Fibroblast of villous mesenchyme (primary cell): ENCODE measurements at places on chromosomes 4 and X.

DNA sequence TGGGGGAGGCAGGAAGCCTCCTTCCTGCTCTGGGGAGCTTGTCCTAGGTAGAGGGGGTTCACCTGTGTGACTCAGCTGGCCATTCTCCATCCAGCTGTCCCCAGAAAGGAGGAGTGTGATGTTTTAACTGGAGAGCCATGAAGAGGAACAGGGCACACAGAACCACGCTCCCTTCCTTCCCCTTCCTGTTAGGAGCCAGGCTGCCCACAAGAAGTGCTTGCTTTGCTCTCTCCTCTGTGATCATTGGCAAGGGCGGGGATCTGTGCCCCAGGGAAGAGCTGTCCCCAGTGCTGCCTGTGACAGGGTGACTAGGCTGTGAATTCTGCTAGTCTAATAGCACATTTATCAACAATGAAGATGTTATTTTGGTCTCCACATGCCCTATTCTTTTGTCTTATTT is 169.6 kb upstream of the GATB start:
- DNase-seq, result no peak

- DNase-seq, result no peak
These were observed 614.6 kb upstream of the CPEB2 start for GRCh38 chr4:14387647-14388046.

- peak; percentile 10 for DNase-seq
These were observed 296.1 kb downstream of the TLL1 start for GRCh38 chr4:166169111-166169510.

- DNase-seq, result peak; percentile 10
These were observed 255.1 kb upstream of the GPRIN3 start for GRCh38 chr4:89562746-89563145.

DNA sequence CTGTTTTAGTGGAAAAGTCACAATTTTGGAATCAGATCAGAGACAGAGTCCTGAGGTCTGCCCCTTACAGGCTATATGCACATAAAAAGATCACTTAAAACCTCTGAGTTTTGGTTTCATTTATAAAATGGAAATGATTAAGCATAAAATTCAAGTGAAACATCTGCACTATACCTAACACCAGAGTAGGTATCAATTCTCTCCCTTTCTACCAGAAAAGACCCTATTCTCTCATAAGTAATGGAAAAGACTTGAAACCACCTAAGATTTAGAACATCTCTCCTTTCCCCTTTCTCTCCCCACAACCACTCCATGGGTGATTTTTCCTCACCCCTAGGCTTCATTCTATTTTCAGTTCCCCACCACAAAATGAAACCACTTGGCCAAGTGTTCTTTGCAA is 907 bp downstream of the LHFPL1 start:
- DNase-seq, result no peak

DNA sequence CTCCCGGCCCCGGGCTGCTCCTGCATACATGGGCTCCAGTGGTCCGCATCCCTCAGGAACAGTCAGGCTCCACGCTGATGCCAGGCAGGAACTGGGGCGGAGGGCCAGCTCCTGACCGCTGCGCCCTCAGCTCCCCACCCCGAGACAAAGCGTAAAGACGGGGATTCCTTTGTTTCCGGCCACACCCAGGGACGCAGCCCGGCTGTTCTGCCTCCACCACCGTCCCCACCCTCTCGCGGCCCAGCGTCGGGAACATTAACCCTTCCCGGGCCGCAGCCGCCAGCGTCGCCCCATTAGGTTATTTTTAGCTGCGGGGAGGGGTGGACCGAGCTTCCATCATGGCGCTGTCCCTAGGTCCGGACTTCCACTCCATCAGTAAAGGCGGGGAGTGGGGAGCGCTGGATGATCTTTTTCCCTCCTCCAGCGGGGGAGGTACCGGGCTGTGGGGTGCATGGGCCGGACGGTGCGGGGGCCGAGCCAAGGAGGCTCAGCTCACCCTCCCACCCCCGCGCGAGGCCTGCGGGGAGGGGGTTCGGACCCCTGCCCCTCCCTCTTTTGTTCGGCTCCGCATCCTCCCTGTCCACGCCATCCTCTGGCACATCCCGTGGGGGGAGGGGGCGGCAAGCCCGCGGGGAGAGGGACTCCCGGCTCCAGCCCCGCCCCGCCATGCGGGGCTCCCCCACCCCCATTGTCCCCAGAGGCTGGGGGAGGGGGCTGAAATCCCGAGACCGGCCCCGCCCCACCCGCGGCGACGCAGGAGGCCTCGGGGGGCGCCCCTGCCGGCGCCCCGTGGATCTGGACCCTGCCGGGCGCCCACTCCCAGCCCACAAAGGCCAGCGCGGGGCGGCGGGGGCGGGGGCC is 5.3 kb downstream of the CRMP1 start:
- DNase-seq, result no peak

DNA sequence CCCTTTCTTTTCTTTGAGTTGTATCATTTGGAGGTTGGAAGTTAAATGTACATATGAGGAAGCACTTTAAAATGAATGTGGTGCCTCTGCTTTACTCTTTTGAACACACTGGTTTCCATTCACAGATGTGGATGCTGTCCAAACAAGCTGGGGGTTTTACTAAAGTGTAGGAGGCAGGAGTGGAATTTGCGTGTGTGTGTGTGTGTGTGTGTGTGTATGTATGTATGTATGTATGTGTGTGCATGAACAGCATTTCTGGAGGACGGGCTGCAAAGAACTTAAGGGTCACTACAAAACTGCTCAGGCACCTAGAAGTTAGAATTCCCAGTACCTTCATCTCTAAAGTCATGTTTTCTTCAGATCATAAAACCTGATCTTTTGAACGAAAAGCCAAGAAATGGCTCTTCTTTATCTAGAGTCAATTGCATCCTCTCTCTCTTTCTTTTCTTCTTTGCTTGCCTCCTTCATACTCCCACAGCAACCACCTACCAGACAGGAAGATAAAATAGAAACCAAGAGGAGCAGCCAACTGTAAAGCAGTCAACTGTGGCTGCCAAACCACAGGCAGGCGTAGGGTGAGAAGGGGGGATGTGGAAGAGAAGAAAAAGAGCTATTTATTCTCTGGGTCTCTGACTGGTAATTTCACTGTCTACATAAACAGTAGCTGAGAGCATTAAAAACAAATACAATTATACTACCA is 177.0 kb upstream of the RASGEF1B start:
- DNase-seq, result no peak

GRCh38 chr4:139146926-139147629 is 29.9 kb downstream of the ELF2 start:
- DNase-seq, result no peak

- peak; percentile 42 for DNase-seq
These were observed 37.8 kb downstream of the CYTL1 start for GRCh38 chr4:4981427-4981826.

DNA sequence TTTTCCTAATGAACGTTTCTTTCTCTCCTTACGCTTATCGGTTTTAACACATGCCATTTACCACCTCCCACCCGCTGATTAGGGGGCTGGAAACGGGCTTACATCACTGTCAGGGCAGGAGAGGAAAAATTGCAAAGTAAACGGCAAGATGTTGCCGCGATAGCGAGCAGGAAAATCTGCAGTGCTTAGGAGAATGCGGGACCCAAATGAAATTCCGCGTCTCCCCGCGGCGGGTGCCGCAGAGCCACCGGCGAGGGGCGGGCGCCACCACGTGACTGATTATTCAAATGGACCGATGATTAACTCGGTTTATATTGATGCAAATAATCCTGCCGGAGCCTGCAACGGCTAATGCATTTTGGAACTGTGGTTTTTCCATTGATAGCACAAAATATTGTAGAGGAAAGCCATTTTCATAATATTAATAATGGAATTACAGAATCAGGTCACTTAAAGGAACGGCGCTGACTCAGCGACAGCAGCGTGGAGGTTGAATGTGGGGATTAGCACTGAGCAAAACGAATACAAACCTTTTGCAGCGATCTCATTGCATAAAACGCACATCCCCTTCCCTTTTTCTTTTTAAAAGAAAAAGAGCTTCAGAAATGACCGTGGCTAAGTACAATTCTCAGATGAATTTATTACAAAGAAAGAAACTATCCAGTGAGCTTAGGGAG is 224.2 kb downstream of the STIM2 start:
- peak; percentile 3 for DNase-seq

GRCh38 chrX:65873385-65873784 is 166.5 kb downstream of the VSIG4 start:
- DNase-seq, result no peak

- DNase-seq, result no peak
These were observed 15.9 kb downstream of the NSD2 start for GRCh38 chr4:1887052-1887451.

DNA sequence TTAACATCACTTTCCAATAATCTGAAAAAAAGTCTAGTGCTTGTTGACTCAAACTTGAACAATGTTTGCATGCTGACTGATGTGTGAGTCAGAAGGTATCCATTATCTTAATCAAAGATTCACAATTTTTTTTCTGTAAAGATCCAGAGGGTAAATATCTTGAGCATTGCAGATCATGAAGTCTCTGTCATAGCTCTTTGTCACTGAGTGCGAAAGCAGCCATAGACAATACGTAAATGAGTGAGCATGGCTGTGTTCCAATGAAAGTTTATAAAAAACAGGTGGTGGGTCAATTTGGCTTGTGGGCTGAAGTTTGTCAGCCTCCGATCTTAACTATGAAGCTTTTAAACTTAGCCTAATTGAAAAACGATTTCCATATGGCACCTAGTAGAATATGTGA is 37.7 kb downstream of the NHS start:
- peak; percentile 59 for DNase-seq

DNA sequence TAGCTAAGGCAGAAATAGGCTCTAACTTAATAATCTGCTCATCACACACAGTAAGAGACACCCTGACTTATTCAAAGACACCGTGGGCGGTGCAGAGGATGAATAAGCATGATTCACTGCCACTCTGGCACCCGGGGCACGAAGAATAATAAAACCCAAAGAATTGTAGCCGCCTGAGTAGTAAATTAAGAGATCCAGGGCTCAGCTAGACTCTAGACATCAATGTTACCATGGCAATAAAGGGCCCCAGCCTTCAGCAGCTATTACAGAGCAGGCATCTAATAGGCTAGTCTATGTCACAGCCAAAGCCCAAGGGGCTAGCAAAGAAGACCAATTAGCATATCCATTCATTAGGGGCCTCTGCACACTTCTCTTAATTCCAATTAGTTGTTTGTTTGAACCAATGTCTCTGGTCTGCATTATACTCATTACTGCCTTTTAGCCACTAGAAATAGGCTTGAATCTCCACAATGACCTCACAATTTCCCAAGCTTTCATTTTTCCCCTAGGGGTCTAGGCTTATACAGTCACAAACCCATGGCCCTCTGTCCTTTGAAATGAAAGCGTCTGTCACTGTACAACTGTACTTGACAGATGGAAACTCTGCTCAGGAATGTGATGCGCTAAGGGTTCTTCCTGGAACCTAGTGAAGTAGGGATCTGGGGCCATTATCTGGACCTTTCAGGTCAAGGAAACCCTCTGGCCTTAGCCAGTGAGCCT is 3.0 kb upstream of the ATP1B4 start:
- no peak for DNase-seq

DNA sequence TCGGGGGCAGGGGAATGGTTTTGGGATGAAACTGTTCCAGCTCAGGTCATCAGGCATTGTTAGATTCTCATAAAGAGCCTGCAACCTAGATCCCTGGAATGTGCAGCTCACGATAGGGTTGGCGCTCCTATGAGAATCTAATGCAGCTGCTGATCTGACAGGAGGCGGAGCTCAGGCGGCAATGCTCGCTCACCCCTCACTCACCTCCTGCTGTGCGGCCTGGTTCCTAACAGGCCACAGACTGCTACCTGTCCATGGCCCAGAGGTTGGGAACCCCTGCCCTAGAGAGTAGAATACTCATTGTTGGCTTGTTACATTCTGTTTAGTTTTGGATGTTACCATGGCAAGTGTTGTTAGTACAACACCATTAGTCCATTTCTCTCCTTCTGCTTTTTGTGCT is 40.8 kb upstream of the STX18 start:
- no peak for DNase-seq

- DNase-seq, result no peak
These were observed 453.9 kb downstream of the PDHA2 start for GRCh38 chr4:96293806-96294205.

GRCh38 chr4:18815081-18815778 is 793.7 kb upstream of the LCORL start:
- no peak for DNase-seq

DNA sequence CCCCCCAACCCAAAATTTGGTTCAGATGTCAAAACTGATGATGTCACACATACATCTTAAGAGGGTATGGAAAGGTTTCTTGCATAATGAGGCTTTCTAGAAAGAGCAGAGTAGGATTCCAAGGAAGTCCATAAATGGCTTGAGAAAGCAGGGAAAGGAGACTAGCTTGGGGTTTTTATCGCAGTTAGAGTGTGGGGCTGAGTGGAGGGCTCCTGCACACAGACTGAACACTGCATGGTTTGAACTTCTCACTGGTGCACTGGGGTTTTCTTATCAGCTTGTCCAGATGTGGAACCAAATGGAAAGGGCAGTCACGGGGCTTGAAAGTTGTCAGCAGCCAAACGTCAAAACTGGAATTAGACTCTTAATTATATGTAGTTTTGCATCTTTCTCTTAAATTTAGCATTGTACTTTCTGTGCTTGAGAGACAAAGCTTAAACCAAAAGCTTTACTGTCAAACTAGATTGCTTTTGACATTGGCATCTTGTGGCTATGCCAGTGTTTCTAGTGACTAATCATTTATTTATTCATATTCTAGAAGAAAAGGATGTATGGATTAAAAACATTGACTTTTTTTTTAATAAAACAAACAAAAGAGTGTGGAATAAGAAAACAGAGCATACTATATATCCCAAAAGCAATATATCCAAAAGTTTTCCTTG is 78.3 kb upstream of the STIM2 start:
- peak; percentile 23 for DNase-seq

GRCh38 chrX:15512401-15512965 is 11.9 kb downstream of the BMX start:
- peak; percentile 13 for DNase-seq

DNA sequence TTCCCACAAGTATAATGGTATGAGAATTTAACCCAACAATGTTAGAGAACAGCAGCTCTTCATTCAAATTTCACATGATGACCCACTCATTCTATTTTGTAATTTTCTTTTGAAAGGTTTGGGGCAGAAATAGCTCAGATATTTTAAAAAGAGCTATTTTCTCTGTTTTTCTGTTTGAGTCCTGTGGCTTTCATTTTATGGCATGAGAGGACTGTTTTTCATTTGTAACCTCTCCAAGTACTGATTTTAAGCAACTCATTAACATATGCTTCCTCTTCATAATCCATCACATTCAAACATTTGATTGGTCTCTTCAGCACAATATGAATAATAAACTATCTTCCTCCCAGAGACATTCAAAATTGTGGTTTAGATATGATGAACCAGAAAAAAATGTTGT is 129.0 kb upstream of the TEX13A start:
- DNase-seq, result no peak

DNA sequence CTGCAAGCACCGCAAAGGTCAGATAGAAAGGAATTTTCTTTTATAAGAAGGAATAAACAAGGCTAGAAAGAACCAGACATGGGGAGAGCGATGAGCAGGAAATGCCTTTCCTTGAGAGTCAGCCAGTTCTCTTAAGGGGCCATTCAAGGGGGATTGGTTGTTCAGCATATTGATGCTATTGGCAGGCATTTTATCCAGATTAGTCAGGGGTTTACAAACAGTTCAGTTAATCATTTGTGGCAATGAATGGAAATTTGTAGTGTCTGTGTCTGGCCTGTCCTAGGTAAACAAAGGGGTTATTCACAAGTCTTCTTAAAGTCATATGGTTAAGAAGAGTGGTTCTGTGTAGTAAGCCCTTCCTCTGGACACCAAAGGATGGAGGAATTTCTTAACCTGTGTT is 184.7 kb upstream of the FRMPD4 start:
- peak; percentile 80 for DNase-seq
